ENCODE measurements at places on chromosomes 2 and 18.

DNA sequence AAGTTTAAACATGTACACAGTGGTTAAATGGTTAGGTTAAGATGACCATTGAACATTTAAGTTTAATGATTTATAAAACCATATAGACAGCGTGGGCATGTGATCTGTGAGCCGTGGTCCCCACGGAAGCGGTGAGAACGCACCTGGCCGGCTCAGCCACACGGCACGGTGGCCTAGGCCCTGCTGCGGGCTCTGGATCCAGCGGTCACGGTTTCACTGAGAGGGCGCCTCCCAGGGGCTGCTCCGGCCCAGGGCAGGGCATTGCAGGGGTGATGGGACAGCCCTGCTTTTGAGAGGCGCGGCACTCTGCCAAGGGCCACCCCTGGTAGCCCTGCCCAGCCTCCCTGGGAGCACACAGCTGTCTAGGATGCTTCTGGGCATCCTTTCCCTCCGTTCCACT is 124.9 kb downstream of the RGPD3 start:
- no peak for DNase-seq

DNA sequence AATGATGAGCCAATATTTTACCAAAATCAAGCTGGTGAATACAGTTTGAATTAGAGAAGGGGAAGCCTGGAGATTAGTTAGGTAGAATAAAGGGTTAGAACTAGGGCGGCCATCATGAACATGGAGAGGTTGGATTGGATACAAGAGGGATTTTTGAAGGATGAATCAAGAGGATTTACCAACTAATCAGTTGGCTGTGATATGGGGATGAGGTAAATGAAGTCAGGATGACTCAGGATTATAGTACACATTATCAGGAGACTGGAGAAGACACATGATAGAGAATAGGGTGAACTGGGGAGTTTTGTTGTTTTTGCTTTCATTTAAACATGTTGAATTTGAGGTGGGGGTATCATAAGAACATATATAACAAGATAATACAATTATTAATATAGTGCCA is 73.8 kb upstream of the PROKR1 start:
- no peak for DNase-seq

- no peak for DNase-seq
Measured at GRCh38 chr2:59939236-59939635, 614.2 kb downstream of the BCL11A start.

DNA sequence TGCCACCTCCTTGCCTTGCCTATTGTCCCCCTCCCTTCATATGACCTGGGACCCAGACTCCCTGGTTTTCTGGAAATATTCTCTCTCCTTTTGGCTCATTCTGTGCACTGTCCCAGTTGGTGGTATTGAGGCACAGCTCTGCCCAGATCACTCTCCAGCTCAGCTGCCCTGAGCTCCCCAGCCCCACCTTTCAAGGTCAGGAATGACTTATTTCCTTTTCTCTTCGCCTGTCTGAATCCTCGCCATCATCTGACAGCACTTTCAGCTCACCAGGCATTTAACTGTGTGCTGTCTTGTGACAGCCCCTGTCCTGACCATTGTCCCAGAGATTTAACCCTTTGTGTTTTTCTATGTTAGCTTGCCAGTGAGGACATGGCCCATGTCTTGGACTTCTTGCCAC is 133.0 kb downstream of the MSH2 start:
- DNase-seq: no peak

DNA sequence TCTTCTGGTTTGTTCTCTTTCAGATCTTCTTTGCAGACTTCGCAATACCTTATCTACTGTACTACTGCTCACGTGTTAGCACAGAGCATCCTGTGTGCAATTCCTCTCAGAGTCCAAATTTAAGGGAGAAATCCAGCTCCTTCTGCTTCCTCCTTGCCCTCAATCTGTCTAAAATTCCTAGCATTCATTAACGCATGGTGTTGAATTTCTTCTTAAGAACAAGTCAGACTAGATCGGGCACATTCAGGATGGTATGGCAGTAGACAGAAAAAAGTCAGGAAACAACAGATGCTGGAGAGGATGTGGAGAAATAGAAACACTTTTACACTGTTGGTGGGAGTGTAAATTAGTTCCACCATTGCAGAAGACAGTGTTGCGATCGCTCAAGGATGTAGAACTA is 206.1 kb upstream of the CDH7 start:
- no peak for DNase-seq

GRCh38 chr2:112665113-112665780 is 19.5 kb downstream of the SLC20A1 start:
- no peak for DNase-seq

- DNase-seq: no peak
Measured at GRCh38 chr18:64180171-64180570, 31.3 kb upstream of the LINC00305 start.

DNA sequence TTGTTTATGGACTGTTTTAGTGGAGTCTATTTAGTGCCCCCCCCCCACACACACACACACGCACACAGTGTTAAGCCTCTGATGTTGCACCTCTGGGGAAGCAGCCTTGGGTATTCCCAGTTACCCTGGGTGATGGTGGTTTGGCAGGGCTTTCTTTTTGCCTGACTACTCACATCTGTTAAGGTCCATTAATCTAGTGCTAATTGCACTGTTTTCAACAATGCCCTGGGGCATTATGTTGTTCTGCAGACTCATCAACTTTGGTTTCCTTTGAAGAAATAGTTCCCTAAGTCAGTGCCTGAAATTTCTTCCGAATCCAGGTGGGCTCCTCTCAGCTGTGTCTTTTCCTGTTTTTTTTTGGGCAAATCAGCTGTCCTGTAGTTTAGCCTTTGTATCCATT is 34.7 kb downstream of the SPOPL start:
- DNase-seq: no peak

- DNase-seq: no peak
Measured at GRCh38 chr18:79379931-79380815, 15.6 kb upstream of the NFATC1 start.

GRCh38 chr2:234454433-234454832 is 42.4 kb downstream of the ARL4C start:
- no peak for DNase-seq

- DNase-seq: no peak
Measured at GRCh38 chr2:20496076-20496872, 49.4 kb downstream of the RHOB start.

DNA sequence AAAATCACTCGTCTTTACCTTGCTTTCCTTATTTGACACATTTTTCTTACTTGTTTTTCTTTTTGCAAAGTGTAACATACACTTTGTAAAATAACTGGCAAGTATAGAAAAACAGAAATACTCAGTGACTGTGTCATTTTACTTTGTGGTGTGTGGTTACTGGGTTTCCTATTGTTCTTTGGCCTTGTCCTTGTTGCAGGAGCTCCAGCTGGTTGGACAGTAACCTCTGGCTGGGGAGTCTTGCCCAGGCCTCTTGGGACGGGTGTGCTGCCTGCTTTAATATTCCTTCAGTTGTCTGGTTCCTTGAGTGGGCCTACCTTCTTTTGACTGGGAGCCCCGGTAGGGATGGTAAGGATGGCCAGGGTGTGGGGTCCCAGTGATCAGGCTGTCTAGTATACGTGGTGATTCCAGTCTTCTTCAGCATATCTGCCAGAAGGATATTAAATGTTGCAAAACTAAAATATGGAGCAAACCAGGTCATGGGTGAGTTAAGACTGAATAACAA is 53.8 kb downstream of the RNF144A start:
- no peak for DNase-seq
